ENCODE measurements at places on chromosomes 12 and 14.

GRCh38 chr14:71597955-71598660 lies 334.1 kb upstream of the RGS6 start:
- DNase-seq: no peak

- DNase-seq: no peak
Measured at GRCh38 chr12:85747941-85748495, 88.2 kb downstream of the RASSF9 start.

- DNase-seq: no peak
Measured at GRCh38 chr12:6959058-6959804, 8.1 kb downstream of the PTPN6 start.

- DNase-seq: no peak
Measured at GRCh38 chr14:99774556-99775307, 18.5 kb upstream of the EML1 start.

- no peak for DNase-seq
Measured at GRCh38 chr14:103227094-103227768, 104.0 kb downstream of the TNFAIP2 start.

DNA sequence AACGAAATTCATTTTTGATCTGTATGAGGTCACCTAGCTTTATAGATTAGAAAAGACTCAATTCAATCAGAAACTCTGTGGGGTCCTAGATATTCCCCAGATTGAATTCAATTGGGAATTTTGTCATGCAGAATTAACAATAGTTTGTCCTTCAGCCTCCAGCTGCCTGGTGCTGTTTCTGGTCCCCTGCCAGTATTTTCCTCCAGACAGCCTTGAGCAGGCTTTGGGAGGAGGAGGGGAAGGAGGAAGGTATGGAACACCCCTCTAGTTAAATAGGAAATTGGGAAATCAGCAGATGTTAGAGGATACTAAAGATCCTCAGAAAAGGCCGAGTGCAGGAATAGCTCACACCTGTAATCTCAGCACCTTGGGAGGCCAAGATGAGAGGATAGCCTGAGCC lies 10.6 kb downstream of the GRIP1 start:
- DNase-seq: no peak

- DNase-seq: no peak
Measured at GRCh38 chr12:70752327-70752726, 115.1 kb upstream of the PTPRB start.

GRCh38 chr12:127297327-127297726 lies 969.6 kb upstream of the TMEM132C start:
- DNase-seq: no peak

Data from stimulated activated CD4-positive, alpha-beta T cell treated with anti-CD3 and anti-CD28 coated beads, Interleukin-15, amount 100 ng/mL, for 1 hour (primary cell).